Thoracic aorta (tissue), 2 donors: ENCODE measurements at places on chromosomes 7 and 10. TPM values are rescaled to one million over a fixed set of nuclear protein-coding genes. Genes with fewer than 3 reads are reported as not detected.

DNA sequence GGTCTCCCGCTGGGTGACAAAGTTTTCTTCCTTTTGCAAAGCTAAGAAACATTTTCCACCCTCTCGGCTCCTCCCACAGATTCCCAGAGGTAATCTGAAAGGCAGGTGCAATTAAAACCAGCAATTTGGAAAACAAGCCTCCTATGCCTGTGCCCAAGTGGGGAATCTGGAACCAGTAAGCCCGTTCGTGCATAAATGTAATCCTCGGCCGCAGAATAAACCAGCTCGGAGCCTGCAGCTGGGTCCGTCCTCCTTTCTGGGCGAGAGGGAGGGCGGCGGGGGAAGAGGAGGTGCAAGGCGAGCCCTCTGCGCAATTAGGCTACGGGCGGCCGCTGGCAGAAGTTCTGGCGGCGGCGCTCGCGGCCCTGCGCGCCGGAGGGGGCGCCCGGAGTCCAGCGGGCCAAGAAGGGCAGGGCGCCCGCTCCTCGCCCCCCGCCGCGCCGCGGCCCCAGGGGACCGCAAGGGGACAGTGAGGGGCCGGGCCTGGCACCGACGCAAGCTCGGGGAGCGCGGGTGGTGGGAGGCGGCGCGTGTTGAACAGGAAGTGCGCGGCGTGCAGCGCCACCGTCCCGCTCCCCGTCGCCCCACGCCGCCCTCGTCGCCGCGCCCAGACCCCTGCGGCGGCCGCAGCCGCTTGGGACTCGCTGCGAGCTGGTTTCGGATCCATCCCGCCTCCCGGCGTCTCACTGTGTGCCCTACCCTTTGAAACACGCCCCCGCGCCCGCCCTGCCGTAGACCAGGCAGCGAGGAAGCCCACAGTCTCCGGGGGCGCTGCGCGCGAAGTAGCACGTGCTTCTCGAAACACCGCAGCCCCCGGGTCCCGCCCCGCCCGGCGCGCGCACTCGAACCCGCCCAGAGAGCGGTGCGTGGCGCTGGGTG, at the start of gene PRKAG2:
Gene PRKAG2, minus strand, starts transcription at position 217 of the 879 bp plus-strand sequence. CDS start 495 bp downstream, outside the sequence.
- DNase-seq, result peak; percentile 41

Gene WIPF3
- total RNA-seq, result 2.4 TPM

Gene EIF5AL1
- 0.14 TPM for total RNA-seq

- no peak for DNase-seq
Observed at GRCh38 chr10:110684800-110685446, 40.8 kb downstream of the RBM20 start.

Gene UPK3B
- 3.9 TPM for total RNA-seq

GRCh38 chr10:132624847-132625471, 87.4 kb downstream of the INPP5A start:
- DNase-seq, result no peak

GRCh38 chr10:58512491-58513187, at the start of gene BICC1:
Gene BICC1, plus strand, starts transcription at chr10:58512872. Its CDS starts 272 bp downstream, at chr10:58513144.
- no peak for DNase-seq

Gene TMEM213
- total RNA-seq, result not detected

- no peak for DNase-seq
Observed at GRCh38 chr7:143345428-143345900, 17.0 kb downstream of the FAM131B start.

GRCh38 chr7:122984021-122984420, 11.5 kb downstream of the TAS2R16 start:
- DNase-seq, result no peak

GRCh38 chr10:79316671-79317431, 30.4 kb upstream of the PPIF start:
- no peak for DNase-seq

- DNase-seq, result no peak
Observed at GRCh38 chr7:151024435-151025056, at the start of gene ATG9B. Gene ATG9B, minus strand, starts transcription at chr7:151024494. Its CDS starts 71 bp downstream, at chr7:151024423.

Gene ANKRD30A
- total RNA-seq, result not detected

Gene WDFY4
- total RNA-seq, result 10.0 TPM

DNA sequence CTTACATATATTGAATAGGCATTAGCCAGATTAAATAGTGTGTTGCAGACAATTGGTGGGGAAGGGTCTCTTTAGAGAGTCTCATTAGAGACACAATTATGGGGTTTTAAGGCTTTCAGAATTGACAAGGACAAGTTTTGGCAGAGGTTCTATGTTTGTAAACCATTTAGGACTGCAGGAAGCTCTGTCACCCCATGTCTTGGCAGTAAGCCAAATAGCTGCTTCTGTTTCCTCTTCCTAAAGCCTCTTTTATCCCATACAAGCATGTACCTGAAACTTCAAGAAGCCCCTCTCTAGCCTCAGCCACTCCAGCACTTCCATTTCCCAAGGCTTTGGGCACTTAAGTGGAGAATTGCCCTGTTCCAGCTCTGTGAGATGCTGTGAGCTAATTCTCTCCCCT, 21.8 kb upstream of the LRRC4 start:
- no peak for DNase-seq

DNA sequence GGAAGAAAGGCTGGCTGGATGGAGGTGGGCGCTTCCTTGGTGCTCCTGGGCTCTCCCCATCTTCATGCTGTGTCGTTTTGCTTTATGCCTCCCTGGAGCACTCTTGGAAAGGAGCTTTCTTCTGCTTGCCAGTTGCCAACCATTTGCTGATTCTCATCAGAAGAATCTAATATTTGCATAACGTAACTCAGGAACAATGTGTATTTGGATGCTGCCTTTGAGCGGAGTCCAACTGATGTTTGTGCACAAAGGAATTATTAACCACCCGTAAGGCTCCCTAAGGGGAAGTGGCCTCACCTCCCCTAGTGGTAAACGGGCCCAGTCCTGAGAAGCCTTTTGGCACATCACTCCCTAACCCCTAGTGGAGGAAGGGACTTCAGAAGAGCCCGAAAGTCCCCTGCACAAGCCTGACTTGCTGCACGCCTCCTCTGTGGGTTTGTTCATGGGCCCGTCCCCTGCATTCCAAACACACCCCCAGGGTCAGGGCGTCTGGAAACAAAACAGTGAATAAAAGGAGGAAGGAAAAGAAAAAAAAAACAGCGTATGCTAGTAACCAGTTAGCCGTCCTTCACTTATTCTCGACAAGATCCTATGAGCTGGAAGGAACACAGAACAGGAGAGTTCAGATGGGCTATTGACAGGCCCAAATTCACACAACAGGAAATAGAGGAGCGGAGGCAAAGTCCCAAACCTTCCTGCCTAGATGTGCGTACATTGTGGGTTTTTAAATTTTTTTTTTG, 602.2 kb downstream of the LRMDA start:
- DNase-seq, result no peak

Gene ADIRF
- total RNA-seq, result 318 TPM

DNA sequence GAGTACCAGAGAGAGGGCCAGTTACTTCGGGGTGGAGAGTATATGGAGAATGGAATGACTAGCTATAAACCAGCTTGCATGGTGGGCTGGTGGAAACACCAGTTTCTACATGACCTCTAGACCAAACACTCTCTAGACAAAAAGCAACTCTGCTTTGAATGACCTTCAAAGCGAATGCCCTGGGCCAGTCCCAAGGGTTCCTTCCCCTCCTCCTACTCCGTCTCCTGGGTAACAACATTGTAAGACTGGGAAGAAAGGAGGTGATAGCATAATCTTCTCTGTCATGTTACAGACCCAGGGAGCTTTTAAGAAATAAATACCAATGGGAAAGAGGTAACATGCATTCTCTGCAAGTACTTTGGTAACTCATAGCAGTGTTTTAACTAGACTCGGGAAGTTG, 7.4 kb downstream of the HK1 start:
- no peak for DNase-seq

DNA sequence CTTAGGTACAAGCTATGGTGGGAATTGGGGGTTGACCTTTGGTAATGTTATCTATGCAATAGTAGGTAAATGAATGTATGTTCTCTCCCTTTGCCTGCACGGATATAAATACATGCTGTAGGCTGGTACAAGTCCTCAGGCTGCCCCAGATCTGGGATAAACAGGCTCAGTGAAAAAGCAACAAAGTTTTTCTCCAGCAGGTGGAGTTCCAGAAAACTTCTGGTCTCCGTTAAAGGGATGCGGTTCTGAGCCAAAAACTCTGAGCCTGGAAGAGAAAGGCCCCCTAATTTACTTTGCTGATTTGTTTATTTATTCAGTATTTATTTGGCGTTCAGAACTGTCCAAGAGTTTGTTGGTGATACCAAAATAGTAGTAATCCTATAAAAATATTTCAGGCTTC, 204.7 kb downstream of the ADRA2A start:
- no peak for DNase-seq

Gene FKBP6
- total RNA-seq, result not detected
